ENCODE measurements at places on chromosomes 2 and 18. TPM values are rescaled to one million over a fixed set of nuclear protein-coding genes. Genes with fewer than 3 reads are reported as not detected.
A peak's percentile ranks its signal among the peaks of the same experiment; 100 is the strongest.

GRCh38 chr2:150595803-150596470 is 108.5 kb upstream of the RND3 start:
- DNase-seq: no peak
- H3K4me1 ChIP-seq: peaks cover 2% of the 10 kb centered on the region
- H3K4me3 ChIP-seq: no peak overlapping the region
- no peaks in the 10 kb centered on the region for H3K36me3 ChIP-seq
- no peaks in the 10 kb centered on the region for H3K27me3 ChIP-seq
- no peak overlapping the region for H3K27ac ChIP-seq

DNA sequence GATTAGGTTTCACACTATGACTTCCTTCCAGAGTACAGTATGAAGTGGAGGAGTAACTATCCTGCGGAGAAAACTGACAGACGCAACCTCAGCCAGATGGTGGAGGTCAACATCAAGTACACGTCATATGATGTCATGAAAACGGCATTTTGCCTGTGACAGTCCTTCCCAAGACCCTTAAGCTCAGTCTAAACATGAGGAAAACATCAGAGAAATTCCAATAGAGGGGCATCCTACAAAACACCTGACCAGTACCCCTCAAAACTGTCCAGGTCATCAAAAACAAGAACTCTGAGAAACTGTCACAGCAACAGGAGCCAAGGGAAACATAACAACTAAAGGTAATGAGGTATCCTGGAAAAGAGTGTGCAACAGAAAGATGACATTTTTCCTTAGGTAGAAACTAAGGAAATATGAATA is 1.7 kb downstream of the RNU4ATAC start:
- H3K27me3 ChIP-seq: no peaks in the 10 kb centered on the region
- H3K4me3 ChIP-seq: no peak overlapping the region
- H3K4me1 ChIP-seq: peaks cover 47% of the 10 kb centered on the region
- peak overlapping the region; percentile 96 for H3K27ac ChIP-seq
- DNase-seq: no peak

DNA sequence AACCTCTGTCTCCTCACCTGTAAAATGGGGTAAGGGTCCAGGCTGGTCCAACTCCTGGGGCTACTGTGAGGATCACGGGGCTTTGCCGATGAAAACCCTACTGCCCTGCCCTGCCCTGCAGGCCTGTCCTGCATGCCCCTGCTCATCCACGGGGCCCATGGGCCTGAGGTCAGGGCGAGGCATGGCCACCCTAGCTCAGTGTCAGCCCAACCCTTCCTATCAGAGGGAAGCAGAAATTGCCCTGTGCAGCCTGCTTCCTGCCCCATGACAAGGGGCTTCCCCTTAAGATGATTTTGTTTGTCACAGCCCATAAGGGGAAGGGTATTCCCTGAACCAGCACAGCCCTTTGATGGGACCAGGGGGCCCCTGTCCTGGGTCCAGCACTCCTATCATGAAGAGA is 353.6 kb upstream of the ID2 start:
- H3K27me3 ChIP-seq: no peaks in the 10 kb centered on the region
- no peak for DNase-seq
- H3K27ac ChIP-seq: no peak overlapping the region
- H3K36me3 ChIP-seq: no peaks in the 10 kb centered on the region

DNA sequence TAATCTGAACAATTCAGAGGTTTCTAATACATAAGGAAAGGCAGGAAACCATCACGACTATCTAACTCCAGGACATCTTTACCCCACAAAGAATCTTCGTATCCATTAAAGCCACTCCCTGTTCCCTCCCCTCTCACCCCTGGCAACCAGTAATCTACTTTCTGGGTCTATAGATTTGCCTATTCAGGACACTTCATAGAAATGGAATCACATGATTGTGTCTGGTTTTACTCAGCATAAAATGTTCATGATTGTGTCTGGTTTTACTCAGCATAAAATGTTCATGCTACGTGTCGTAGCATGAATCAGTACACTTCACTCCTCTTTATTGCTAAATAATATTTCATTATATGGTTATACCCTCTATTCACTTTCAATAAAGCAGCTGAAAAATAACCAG is 11.6 kb downstream of the FECH start:
- H3K27me3 ChIP-seq: no peaks in the 10 kb centered on the region
- H3K4me1 ChIP-seq: no peaks in the 10 kb centered on the region
- peaks cover 14% of the 10 kb centered on the region for H3K36me3 ChIP-seq

DNA sequence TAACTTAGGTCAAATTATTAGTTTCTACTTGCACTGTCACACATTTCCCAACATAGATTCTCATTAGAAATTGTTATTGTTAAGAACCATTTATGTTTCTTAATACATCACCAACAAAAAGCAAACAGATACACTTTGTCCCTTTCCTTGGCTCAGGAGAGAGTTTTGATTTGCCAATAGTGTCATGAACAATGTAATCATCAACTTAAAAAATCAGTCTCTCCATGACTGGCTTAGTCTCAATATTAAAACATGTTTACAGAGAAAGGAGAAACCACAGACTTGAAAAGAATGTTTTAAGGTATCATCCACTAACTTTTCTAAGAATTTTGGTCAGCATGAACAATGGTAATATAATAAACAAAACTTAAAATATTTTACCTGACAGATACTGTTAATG is 416.5 kb upstream of the KCNH7 start:
- DNase-seq: no peak
- H3K4me1 ChIP-seq: no peaks in the 10 kb centered on the region
- no peak overlapping the region for H3K4me3 ChIP-seq
- no peaks in the 10 kb centered on the region for H3K27me3 ChIP-seq
- no peak overlapping the region for H3K27ac ChIP-seq
- no peaks in the 10 kb centered on the region for H3K36me3 ChIP-seq

DNA sequence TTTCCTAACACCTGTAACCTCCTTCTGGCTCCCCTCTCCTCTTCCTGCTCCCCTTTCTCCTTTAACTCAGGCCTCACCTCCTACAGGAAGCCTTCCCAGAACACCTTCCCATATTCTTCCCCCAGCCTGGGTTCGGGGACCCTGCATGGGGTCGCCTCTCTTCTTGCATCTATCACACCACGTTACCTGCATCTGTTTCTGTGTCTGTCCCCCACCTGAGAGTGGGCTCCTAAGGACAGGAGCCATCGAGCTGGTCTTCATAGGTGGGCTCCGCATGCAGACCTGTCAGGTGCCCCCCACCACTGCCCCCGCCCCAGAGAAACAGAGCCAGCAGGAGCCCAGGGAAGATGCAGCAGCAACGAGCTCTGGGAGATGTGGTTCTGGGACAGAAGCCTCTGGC is 123.2 kb upstream of the GLI2 start:
- no peaks in the 10 kb centered on the region for H3K36me3 ChIP-seq
- H3K4me1 ChIP-seq: peaks cover 10% of the 10 kb centered on the region
- H3K27me3 ChIP-seq: no peaks in the 10 kb centered on the region
- no peak overlapping the region for H3K27ac ChIP-seq
- DNase-seq: no peak

- H3K36me3 ChIP-seq: no peaks in the 10 kb centered on the region
- no peak overlapping the region for H3K27ac ChIP-seq
- DNase-seq: no peak
- no peak overlapping the region for H3K4me3 ChIP-seq
- H3K27me3 ChIP-seq: no peaks in the 10 kb centered on the region
- H3K4me1 ChIP-seq: no peaks in the 10 kb centered on the region
Observed at GRCh38 chr2:150528861-150529801, 41.7 kb upstream of the RND3 start.

- H3K27me3 ChIP-seq: no peaks in the 10 kb centered on the region
- no peak overlapping the region for H3K4me3 ChIP-seq
- no peaks in the 10 kb centered on the region for H3K36me3 ChIP-seq
Observed at GRCh38 chr2:237300739-237301138, 113.2 kb downstream of the COL6A3 start.

- H3K36me3 ChIP-seq: no peaks in the 10 kb centered on the region
- H3K4me3 ChIP-seq: no peak overlapping the region
- no peak overlapping the region for H3K27ac ChIP-seq
- H3K27me3 ChIP-seq: no peaks in the 10 kb centered on the region
- no peaks in the 10 kb centered on the region for H3K4me1 ChIP-seq
Observed at GRCh38 chr2:55062754-55063153, 12.5 kb upstream of the RTN4 start.

DNA sequence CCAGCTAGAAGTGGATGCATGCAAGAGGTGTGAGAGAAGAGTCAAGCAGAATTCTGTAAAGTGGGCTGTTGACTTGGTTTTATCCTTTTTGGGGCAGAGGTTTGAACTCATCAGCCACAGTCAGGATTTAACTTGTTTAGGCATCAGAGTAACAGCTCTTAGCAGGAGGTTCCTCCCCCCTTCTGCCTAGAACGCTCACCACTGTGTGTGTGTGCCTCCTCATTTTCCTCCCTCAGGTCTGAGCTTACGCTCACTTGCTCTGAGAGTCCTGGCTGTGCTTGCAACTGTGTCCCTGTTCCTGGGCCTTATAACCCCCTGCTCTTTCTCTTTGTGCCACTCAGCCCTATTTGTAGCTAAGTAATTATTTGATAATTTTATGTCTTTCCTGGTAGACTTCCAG is 167.9 kb downstream of the TMEM182 start:
- H3K4me1 ChIP-seq: no peaks in the 10 kb centered on the region
- H3K27me3 ChIP-seq: no peaks in the 10 kb centered on the region
- DNase-seq: no peak
- no peak overlapping the region for H3K27ac ChIP-seq

- H3K4me1 ChIP-seq: no peaks in the 10 kb centered on the region
- H3K27me3 ChIP-seq: no peaks in the 10 kb centered on the region
- no peaks in the 10 kb centered on the region for H3K36me3 ChIP-seq
Observed at GRCh38 chr2:183903026-183903425, 695.3 kb upstream of the ZNF804A start.

DNA sequence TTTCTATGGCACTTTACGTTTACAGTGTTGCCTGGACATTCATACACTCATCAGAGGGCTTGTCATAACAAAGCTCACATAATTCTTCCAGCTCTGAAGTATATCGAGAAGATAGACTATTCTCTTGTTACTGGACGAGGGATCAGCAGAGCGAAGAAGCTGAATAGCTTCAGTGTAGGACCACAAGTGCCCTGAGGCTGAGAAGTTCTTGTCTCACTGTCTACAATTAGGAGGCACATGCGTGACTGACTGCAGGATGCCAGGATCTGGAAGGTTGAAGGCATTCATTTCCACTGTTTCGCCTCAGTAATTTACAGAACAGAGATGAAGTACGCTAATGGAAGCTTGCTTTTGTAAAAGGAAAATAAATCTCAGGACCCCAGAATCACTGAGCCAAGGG is 9.6 kb downstream of the SH3YL1 start:
- H3K27me3 ChIP-seq: no peaks in the 10 kb centered on the region
- peaks cover 24% of the 10 kb centered on the region for H3K36me3 ChIP-seq
- DNase-seq: no peak
- no peak overlapping the region for H3K4me3 ChIP-seq

GRCh38 chr2:3902131-3902530 is 198.8 kb downstream of the DCDC2C start:
- no peaks in the 10 kb centered on the region for H3K4me1 ChIP-seq
- H3K27ac ChIP-seq: no peak overlapping the region
- no peaks in the 10 kb centered on the region for H3K36me3 ChIP-seq
- no peak overlapping the region for H3K4me3 ChIP-seq
- H3K27me3 ChIP-seq: no peaks in the 10 kb centered on the region

DNA sequence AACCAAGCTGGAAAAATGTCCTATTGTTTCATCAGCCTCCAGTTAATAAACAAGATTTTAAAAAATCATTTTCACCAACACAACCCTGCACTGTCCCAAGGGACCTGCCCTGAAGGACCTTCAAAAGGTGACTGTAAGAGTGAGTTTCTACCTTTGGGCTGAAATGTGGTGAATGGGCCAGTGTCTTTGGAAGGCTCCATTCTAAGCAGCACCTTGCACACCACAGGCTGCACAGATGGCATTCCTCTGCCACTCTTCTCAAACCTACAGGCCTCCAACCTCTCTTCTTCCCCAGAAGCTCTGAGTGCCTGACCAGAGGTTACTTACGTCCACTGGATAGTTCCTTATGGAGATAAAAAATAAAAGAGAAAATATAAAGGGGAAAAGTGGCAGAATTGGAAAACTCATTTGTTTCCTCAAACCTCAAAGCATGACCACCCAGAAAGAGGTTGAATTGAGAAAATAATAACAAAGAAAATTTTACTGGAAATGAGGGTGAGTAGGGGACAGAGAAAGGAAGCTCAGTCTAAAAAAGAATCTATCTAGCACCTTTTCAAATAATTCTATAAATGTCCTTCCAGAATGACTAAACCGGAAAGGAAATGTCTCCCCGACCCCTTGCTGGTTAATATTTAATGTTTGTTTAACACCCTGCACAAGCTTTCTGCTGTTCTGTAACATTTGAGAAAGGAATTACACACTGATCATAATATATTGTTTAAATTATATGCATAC is 175.7 kb downstream of the METTL4 start:
- no peaks in the 10 kb centered on the region for H3K27me3 ChIP-seq
- no peaks in the 10 kb centered on the region for H3K4me1 ChIP-seq
- no peak overlapping the region for H3K27ac ChIP-seq
- H3K4me3 ChIP-seq: no peak overlapping the region
- H3K36me3 ChIP-seq: no peaks in the 10 kb centered on the region

- no peak overlapping the region for H3K27ac ChIP-seq
- no peaks in the 10 kb centered on the region for H3K27me3 ChIP-seq
- H3K36me3 ChIP-seq: no peaks in the 10 kb centered on the region
Observed at GRCh38 chr2:227996366-227996765, 124.9 kb downstream of the DAW1 start.

DNA sequence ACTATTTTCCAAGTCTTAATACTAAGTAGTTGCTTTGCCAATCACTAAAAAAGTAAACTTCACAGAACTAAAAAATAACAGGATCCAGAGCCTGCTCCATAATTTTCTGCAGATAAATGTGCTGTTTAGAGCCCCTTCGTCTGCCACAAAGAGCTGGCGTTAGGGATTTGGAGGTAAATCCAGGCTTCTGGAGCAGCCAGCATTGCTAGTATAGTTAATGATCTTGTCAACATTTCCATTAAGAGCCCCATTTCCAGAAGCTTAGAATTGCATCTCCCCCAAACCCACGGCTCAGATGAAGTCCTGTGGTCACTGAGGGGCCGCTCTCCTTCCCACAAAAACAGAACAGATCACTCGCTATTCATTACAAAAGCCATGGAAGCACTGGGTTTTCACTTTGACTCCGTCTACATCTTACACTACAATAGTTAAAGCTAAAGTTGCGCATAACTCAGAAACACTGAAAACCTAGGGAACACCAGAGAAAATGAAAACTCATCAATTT is 41.9 kb downstream of the ZNF516 start:
- H3K27ac ChIP-seq: peak overlapping the region; percentile 89
- no peak overlapping the region for H3K4me3 ChIP-seq
- H3K36me3 ChIP-seq: no peaks in the 10 kb centered on the region
- no peaks in the 10 kb centered on the region for H3K27me3 ChIP-seq

- H3K36me3 ChIP-seq: no peaks in the 10 kb centered on the region
- no peak for DNase-seq
- H3K27ac ChIP-seq: no peak overlapping the region
- H3K4me1 ChIP-seq: no peaks in the 10 kb centered on the region
- no peak overlapping the region for H3K4me3 ChIP-seq
Observed at GRCh38 chr2:133223226-133223625, 345.0 kb downstream of the NCKAP5 start.

GRCh38 chr18:35581898-35582641 is 530 bp downstream of the GALNT1 start:
- peaks cover 17% of the 10 kb centered on the region for H3K4me1 ChIP-seq
- DNase-seq: no peak
- peak overlapping the region; percentile 77 for H3K4me3 ChIP-seq
- H3K36me3 ChIP-seq: no peaks in the 10 kb centered on the region
- peak overlapping the region; percentile 82 for H3K27ac ChIP-seq

The ZNF24 gene
- 36.9 TPM for total RNA-seq

The TEX44 gene
- not detected for total RNA-seq

The ITGB6 gene
- total RNA-seq: not detected

The GPR155 gene
- 28.9 TPM for total RNA-seq

The RIT2 gene
- not detected for total RNA-seq

The GPAT2 gene
- total RNA-seq: 4.4 TPM

The CXCR2 gene
- total RNA-seq: not detected

The SLC4A5 gene
- total RNA-seq: 5.2 TPM

The GALNT5 gene
- total RNA-seq: 1.1 TPM

The KCNIP3 gene
- total RNA-seq: 23.8 TPM

The CFC1 gene
- total RNA-seq: not detected

The GULP1 gene
- 55.9 TPM for total RNA-seq

The LOXHD1 gene
- total RNA-seq: 0.27 TPM
